ENCODE measurements at places on chromosomes 1 and 21. TPM values are rescaled to one million over a fixed set of nuclear protein-coding genes. Genes with fewer than 3 reads are reported as not detected.

DNA sequence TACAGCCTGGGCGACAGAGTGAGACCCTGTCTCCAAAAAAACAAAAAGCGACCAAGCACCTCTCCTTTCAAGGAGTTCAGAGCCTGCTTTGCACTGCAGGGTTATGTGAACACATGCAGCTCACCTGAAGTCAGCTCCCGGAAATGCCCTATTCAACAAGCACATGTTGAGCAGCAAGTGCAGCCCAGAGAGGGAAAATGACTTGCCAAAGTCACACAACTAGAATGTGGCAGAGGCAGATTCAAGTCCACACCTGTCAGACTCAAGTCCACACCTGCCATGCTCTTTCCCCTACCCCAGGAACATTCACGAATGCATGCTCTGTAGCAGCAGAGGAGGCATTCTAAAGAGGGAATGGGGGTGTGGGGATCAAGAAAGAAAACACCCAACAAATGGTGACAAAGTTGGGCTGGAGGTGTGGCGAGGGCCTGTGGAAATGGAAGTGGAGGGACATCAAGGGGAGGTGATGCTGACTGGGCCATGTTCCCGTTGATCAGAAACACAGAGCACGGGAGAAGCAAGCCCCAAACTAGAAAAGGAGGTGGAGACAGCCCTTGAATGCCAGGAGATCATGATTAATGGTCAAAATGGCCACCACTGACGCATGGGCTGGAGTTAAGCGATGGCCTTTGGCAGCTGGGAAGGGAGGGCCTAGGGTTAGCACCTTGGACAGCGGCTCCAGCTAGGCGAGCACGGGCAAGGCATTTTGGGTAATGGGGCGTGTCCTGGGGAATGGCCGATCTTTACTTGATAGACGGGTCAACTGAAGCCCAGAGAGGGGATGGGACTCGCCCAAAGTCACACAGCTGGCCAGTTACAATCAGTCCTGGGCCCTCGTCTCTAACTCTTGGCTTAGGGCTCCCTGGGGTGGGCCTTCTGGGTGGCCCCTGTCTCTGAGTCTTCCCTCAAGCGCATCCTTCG, 21.5 kb downstream of the RAP1GAP start:
- H3K27ac ChIP-seq = no peak overlapping the region
- H3K27me3 ChIP-seq = peaks cover 36% of the 10 kb centered on the region
- H3K36me3 ChIP-seq = no peaks in the 10 kb centered on the region
- no peak overlapping the region for H3K4me3 ChIP-seq
- H3K4me1 ChIP-seq = peaks cover 8% of the 10 kb centered on the region

- no peak overlapping the region for H3K27ac ChIP-seq
- no peaks in the 10 kb centered on the region for H3K27me3 ChIP-seq
Observed at GRCh38 chr1:60921175-60921574, 161.2 kb upstream of the NFIA start.

GRCh38 chr1:62781841-62782543, 1.9 kb upstream of the ATG4C start:
- H3K4me1 ChIP-seq = peaks cover 9% of the 10 kb centered on the region
- H3K36me3 ChIP-seq = no peaks in the 10 kb centered on the region
- H3K4me3 ChIP-seq = no peak overlapping the region
- DNase-seq = no peak

GRCh38 chr1:42368096-42368795, 12.3 kb upstream of the RIMKLA start:
- no peak overlapping the region for H3K4me3 ChIP-seq
- no peaks in the 10 kb centered on the region for H3K4me1 ChIP-seq
- no peak overlapping the region for H3K27ac ChIP-seq
- peaks cover 4% of the 10 kb centered on the region for H3K27me3 ChIP-seq
- no peak for DNase-seq

The DMRTA2 gene
- not detected for total RNA-seq

The FCRL1 gene
- total RNA-seq = 0.29 TPM

The SPRR2B gene
- total RNA-seq = not detected

The TNNI3K gene
- 0.52 TPM for total RNA-seq

The TAGLN2 gene
- 482 TPM for total RNA-seq

The SLC25A34 gene
- 0.56 TPM for total RNA-seq
